ENCODE measurements at places on chromosomes 4 and X.

GRCh38 chr4:153143527-153144348, 60.5 kb upstream of the TRIM2 start:
- no peak for DNase-seq

- no peak for DNase-seq
These were observed 83.2 kb downstream of the GPAT3 start for GRCh38 chr4:83618991-83619645.

DNA sequence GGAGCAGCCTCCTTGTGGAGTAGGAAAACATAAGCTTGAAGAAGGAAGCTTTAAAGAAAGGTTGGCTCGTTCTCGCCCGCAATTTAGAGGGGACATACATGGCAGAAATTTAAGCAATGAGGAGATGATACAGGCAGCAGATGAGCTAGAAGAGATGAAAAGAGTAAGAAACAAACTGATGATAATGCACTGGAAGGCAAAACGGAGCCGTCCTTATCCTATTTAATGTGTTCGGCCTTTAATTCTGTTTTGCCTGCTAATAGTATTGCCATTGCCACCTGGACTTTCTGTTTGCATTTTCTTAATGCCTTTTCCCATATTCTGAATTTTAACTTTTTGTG, 1.4 kb downstream of the TCEAL1 start:
- DNase-seq = no peak

- no peak for DNase-seq
These were observed 58.7 kb downstream of the METTL14 start for GRCh38 chr4:118743867-118744266.

- no peak for DNase-seq
These were observed 82.5 kb downstream of the FAT4 start for GRCh38 chr4:125397226-125397625.

DNA sequence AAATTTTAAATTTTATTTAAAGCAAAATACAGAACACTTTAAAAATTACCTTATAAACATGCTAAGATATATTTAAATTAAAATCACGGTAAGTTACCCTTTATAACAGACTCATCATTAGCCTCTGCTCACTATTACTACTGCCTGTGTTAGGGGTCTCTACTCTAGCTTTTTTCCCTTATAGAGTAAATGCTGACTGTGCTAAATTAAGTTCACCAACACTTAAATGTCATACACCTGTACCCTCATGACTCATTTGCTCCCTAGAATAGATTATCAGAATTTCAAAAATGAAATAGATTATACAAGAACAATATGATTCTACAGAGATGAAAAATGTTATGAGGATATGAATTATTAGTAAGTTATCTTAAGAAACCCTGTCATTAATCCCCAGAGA, 131.1 kb upstream of the INPP4B start:
- DNase-seq = no peak
